ENCODE measurements at places on chromosomes 1 and 21. TPM values are rescaled to one million over a fixed set of nuclear protein-coding genes. Genes with fewer than 3 reads are reported as not detected.

Gene USP25
- 94.2 TPM for total RNA-seq

Gene OPRD1
- 0.82 TPM for total RNA-seq

Gene CDC7
- total RNA-seq, result 24.9 TPM

Gene PALMD
- total RNA-seq, result 40.8 TPM

Gene ZNF683
- total RNA-seq, result not detected

Gene LCE1E
- total RNA-seq, result not detected

All from frontal cortex (tissue), 4 donors.